ENCODE measurements at places on chromosomes 3 and 15.

GRCh38 chr3:194468086-194468485, 18.7 kb downstream of the ATP13A3 start:
- no peak for DNase-seq

GRCh38 chr3:154716170-154716569, 286.2 kb upstream of the GPR149 start:
- DNase-seq: no peak

DNA sequence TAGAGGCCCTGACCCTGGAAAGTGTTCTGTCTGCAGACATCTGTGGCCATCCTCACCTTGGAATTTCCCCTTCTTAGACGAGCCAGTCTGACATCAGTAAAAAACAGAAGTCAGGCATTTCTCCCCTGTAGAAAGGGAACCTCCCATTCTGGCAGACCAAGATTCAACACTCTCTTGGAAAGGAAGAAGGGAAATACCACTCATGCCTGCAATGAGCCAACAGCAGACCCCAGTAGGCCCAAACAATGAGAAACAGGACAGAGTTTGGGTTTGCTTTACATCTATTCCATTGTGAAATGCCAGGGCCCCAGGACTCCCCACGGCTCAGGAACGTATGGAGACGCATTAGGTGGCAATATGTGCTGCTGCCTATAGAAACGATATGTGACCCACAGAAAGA, 264.0 kb upstream of the NSMCE3 start:
- no peak for DNase-seq

- no peak for DNase-seq
These were observed 17.0 kb downstream of the RGMA start for GRCh38 chr15:93072011-93072410.

DNA sequence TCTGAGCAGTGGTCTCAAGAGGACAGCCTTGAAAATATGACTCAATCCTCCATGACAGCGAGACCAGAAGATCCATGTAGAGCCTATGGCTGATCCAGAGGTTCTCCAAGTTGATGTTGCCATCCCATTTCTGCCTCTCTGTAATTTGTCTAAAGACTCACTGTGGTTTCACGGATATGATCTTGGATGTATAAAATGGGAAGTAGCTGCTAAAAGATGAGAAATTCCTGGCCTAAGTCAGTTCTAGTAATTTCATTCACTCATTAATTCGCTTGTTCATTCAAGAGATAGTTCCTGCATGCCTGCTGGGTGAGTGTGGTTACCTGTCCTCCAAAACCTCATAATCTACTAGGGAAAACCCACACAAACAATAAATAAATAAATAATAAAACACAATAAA, 145.9 kb downstream of the TNIK start:
- DNase-seq: no peak

GRCh38 chr15:57358571-57358970, 17.7 kb upstream of the CGNL1 start:
- no peak for DNase-seq

GRCh38 chr3:13193320-13194284, 120.4 kb upstream of the IQSEC1 start:
- DNase-seq: no peak

DNA sequence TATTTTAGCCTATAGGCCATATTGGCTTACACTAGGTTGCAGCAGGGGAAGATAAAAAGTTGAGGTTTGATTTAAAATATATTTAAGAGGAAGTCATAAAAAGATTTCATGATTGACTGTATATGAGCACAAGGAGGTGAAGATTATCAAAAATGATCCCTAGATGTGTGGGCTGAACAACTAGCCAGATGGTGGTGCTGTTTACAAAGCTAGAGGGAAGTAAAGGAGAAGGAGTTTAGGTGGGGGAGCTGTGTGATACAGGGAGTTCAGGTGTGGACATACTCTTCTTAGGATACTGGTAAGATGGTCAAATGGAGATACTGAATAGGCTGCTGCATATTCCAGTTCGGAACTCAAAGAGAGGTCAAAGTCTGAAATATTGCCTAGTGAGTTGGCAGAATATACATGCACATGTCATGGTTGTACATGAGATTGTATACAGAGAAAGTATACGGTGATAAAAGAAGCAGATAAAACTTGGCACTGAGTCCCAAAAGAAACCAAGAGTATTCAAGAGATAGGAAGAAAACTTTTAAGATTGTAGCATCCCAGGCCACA, 727.8 kb downstream of the NLGN1 start:
- no peak for DNase-seq

DNA sequence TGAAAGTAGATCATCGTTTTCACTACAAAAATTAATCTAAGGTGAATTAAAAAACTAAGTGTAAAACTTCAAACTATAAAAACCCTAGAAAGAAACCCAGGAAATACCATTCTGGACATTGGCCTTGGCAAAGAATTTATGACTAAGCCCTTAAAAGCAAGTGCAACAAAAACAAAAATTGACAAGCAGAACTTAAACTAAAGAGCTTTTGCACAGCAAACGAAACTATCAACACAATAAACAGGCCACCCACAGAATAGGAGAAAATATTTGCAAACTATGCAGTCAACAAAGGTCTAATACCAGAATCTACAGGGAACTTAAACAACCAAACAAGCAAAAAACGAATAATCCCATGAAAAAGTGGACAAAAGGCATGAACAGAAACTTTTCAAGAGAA, 302.0 kb downstream of the CHST2 start:
- DNase-seq: no peak

DNA sequence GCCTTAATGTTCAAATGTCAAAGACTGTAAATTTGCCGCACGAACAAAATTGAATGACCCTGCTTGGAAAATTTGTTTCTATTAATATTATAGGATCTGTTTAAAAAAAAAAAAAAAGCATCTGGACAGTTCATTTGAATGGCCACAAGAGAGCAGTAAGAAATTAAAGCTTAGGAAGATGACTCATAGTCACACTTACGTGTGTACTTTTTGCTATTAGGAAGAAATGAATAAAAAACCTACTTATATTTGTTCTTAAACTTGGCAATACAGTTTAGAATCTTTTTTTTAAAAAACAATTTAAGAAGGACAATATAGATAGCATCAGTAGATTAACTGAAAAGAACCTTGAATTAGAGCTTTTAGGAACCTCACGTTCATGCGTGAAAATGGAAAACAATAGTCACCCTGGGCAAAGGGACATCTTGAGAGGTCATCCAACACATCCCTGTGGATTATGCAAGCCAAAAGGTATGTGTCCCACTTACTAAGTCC, 621.8 kb downstream of the MECOM start:
- no peak for DNase-seq

GRCh38 chr3:127690823-127691452, 18.2 kb downstream of the ABTB1 start:
- DNase-seq: peak; percentile 34

All from CD4-positive, alpha-beta T cell treated with Interleukin-15 for 1 hour (primary cell).